ENCODE measurements at places on chromosomes 13 and 19.

- DNase-seq = peak; percentile 90
These were observed 166.1 kb upstream of the MYO16 start for GRCh38 chr13:108463340-108463739.

GRCh38 chr13:66138172-66138811 is 1091.8 kb downstream of the PCDH9 start:
- no peak for DNase-seq

GRCh38 chr13:50322006-50322405 is 306.8 kb downstream of the KCNRG start:
- DNase-seq = no peak

DNA sequence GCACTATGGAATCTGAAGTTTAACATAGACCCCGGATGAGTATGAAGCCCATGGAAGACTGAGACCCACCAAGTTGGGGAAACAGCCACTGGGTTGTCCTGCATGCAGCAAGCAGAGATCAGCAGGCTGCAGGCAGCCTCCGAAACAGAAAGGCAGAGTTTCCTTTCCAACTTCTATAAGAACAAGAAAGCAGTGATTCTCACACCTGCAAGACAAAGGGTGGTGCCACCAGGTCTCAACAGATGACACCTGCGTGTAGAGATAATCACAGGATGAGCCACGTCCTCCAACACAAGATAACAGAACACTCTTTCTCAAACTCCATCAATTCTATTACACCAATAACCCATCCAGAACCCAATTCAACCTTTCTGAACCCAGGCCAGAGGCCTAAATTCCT is 457.9 kb downstream of the FOXO1 start:
- DNase-seq = no peak

- no peak for DNase-seq
These were observed 120.7 kb upstream of the VSTM2B start for GRCh38 chr19:29404951-29405727.

- DNase-seq = peak; percentile 3
These were observed at the start of gene AKT2 for GRCh38 chr19:40284501-40285352. TSS of gene AKT2 (minus strand) at chr19:40285345. CDS start at chr19:40265267, 20,078 bp downstream.

GRCh38 chr13:99505814-99506269 is 4.6 kb downstream of the TM9SF2 start:
- DNase-seq = no peak

GRCh38 chr13:43088093-43088511 is 64.7 kb downstream of the DNAJC15 start:
- DNase-seq = peak; percentile 19

All from brain microvascular endothelial cell (primary cell).